Tibial nerve (tissue), 4 donors: ENCODE measurements at places on chromosomes 6 and 20. TPM values are rescaled to one million over a fixed set of nuclear protein-coding genes. Genes with fewer than 3 reads are reported as not detected.
A peak's percentile ranks its signal among the peaks of the same experiment; 100 is the strongest.

Gene OR2B6
- not detected for total RNA-seq

Gene DNAH8
- 0.22 TPM for total RNA-seq

Gene NOTCH4
- total RNA-seq, result 26.0 TPM

Gene GGTLC1
- total RNA-seq, result not detected

Gene NCOA3
- 42.7 TPM for total RNA-seq

DNA sequence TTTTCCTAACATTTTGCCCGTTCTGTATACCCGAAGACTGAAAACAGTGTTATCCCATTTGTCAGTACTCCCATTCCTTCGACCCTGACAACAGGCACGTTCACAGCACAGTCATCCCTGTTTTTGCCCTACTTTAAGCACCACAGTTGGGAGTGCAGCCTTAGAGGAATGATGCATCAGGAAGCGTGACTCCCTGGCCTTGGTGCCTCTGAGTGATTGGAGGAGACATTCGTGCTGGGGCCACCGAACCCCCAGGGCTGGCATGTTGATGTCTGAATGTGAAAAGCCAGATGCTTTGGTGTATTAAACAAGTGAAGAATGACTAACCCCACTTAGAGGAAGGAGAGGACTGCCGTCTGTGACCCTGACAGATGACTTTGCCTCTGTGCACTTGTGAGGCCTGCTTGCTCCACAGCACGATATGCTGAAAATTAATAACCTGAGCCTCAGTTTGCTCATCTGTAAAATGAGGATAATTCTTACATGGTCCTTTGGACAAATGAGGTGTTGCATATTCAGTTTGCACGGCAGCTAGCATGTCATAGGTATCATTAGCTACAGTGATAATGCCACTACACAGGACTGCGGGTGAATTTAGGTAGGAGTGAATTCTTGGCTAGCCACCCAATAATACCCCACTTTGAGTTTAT lies 36.0 kb downstream of the STK35 start:
- H3K4me1 ChIP-seq, result peaks cover 23% of the 10 kb centered on the region
- no peak overlapping the region for H3K4me3 ChIP-seq

DNA sequence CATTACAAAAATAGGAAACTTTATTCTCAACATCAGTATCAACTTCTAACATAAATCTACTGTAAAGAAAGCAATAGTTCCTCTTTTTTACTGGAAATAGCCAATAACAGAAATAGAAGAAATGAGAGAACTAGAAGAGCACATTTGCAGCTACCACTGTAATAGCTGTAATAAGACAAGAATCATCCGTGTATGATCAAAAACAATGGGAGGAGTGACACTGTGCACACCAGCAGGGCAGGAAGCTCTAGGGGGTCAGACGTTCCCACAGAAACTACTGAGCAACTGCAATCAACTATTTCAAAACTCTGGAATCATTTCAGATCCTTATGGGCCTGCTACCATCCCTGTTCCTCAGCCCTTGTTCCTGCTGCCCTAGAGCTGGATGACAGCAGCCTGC lies 43.7 kb downstream of the NINL start:
- no peak overlapping the region for H3K4me3 ChIP-seq
- peaks cover 14% of the 10 kb centered on the region for H3K4me1 ChIP-seq
- no peaks in the 10 kb centered on the region for H3K27me3 ChIP-seq
- no peaks in the 10 kb centered on the region for H3K36me3 ChIP-seq
- no peak overlapping the region for H3K27ac ChIP-seq

GRCh38 chr6:118325220-118325860 lies 222.8 kb upstream of the PLN start:
- peaks cover 10% of the 10 kb centered on the region for H3K4me1 ChIP-seq
- H3K36me3 ChIP-seq, result no peaks in the 10 kb centered on the region
- H3K27me3 ChIP-seq, result no peaks in the 10 kb centered on the region
- no peak overlapping the region for H3K27ac ChIP-seq
- no peak overlapping the region for H3K4me3 ChIP-seq
- no peak for DNase-seq

DNA sequence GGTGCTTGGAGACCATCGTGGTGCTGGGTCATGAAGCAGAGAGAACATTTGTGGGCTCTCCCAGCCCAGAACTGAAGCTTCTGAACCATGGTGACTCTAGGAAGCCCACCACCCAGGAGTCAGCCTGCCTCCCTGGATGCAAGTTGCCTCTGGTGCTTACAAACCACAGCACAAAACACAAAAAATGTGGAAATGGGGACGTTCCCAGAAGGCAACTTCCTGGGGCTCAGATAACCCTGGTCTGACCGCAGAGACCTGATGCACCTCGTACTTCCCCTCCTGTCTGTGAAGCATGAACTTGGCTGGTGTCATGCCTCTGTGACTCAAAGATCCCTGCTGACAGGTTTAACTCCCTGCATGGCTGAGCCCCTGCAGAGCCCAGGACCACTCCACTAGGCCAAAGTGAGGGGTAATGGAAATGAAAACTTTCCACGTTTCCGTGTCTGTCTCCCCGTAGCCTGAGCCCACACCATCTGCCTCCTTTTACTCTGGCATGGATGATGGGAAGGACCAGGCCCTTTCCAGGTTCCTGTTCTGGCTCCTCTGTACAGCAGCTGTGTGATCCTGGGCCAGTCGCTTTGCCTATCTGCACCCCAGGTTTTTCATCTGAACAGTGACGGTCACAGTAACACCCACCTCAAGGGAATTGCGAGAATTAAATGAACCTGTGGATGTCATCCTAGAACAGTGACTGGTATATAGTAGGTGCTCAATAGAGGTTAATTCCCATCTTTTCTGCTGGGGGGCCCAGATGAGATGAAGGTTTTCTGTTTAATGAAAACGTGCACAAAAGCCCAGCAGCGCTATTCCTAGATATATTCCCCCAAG lies 57.7 kb downstream of the PPP1R16B start:
- H3K27me3 ChIP-seq, result no peaks in the 10 kb centered on the region
- no peak overlapping the region for H3K27ac ChIP-seq
- H3K4me3 ChIP-seq, result no peak overlapping the region
- DNase-seq, result no peak
- no peaks in the 10 kb centered on the region for H3K4me1 ChIP-seq

- peak overlapping the region; percentile 91 for H3K4me3 ChIP-seq
- H3K36me3 ChIP-seq, result no peaks in the 10 kb centered on the region
- peak overlapping the region; percentile 94 for H3K27ac ChIP-seq
- peaks cover 37% of the 10 kb centered on the region for H3K4me1 ChIP-seq
- H3K27me3 ChIP-seq, result no peaks in the 10 kb centered on the region
Measured at GRCh38 chr6:33199687-33200218, 712 bp downstream of the RXRB start.

DNA sequence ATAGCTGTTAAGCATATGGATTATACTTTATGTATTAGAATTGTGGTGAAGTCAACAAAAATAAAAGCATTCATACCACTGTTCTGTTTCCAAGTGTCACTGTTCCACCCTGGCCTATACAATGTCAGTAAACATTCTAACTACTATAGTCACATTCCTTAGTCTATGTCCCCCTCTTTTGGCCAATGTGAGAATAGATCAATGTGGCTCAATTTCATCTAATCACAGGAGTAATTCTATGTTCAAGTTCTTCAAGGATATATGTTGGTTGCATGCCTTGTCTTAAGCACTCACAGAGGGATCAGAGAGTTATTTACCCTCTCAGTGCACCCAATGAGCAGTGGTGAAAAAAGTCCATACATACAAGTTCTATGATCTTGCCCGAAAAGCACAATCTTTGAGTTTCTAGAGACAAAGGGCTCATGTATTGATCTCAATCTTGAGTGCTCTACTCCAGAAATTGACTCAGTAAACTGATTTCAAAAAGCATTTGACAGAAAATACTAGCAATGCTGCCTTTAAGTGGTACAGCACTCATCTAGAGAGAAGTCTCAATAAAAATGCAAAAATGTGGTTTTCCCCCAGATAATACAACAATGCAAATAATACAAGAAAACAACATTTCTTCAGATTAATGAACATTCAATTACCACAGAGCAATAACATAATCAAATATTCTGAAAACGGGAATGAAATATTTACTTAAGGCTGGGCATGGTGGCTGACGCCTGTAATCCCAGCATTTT lies 16.5 kb downstream of the SMLR1 start:
- H3K36me3 ChIP-seq, result peaks cover 3% of the 10 kb centered on the region
- no peak for DNase-seq
- no peaks in the 10 kb centered on the region for H3K27me3 ChIP-seq
- no peak overlapping the region for H3K27ac ChIP-seq

DNA sequence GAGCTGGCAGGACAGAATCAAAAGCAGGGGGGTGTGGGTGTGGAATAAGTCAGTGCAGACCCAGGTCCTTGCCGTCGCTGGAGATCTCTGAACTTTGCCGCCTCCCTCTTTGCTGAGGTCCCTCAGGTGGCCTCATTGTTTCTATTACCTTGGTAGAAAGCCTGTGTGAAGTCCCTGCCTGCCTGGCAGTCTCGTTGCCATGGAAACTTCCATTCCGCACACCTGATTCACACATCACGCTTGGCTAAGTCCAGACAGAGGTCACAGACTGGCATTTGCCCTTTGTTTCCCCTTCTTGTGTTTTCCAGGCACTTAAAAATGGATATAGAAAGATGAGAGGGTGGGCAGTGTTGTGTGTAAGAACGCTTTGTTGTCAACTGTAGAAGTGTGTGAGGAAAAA lies 260.6 kb downstream of the PRL start:
- no peaks in the 10 kb centered on the region for H3K36me3 ChIP-seq
- no peak for DNase-seq
- H3K27me3 ChIP-seq, result no peaks in the 10 kb centered on the region
- H3K27ac ChIP-seq, result no peak overlapping the region
- H3K4me3 ChIP-seq, result no peak overlapping the region

DNA sequence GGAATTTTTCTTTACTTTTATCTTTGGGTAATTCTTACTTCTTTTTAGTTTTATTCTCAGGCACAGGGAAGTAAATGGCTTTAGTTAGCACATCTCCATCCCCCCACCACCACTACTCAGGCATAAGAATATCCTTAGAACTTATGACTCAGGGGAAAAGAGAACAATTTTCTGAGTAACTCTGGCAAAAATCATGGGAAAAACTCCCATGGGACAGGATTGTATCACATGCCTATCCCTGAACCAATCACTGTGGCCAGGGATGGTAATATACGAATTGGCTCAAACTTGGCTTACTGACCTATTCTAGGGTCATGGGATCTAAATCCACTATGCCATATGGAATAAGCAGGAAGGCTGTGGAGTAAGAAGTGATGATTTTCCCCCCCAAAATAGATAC lies 339.1 kb downstream of the BTBD3 start:
- H3K27ac ChIP-seq, result no peak overlapping the region
- H3K36me3 ChIP-seq, result no peaks in the 10 kb centered on the region
- no peaks in the 10 kb centered on the region for H3K4me1 ChIP-seq
- no peak for DNase-seq

DNA sequence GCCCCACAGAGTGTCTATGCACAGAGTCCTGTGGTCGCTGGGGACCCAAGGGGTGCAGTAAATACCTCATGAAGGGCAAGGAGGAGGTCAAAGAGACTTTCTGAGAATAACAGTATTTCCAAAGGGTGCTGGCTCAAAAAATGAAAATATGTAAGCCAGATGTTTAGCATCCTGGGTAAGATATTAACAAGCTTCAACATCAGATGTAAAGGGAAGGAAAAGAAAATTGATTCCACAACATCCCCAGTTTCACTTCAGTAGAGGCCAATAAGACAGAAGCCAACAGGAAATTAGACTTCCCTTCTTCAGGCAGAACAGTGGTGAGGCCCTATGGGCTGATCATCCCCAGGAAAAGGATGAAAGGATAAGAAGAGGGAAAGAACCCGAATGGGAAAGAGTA lies 434.7 kb downstream of the PRKN start:
- H3K36me3 ChIP-seq, result no peaks in the 10 kb centered on the region
- H3K4me1 ChIP-seq, result peaks cover 10% of the 10 kb centered on the region
- DNase-seq, result no peak

DNA sequence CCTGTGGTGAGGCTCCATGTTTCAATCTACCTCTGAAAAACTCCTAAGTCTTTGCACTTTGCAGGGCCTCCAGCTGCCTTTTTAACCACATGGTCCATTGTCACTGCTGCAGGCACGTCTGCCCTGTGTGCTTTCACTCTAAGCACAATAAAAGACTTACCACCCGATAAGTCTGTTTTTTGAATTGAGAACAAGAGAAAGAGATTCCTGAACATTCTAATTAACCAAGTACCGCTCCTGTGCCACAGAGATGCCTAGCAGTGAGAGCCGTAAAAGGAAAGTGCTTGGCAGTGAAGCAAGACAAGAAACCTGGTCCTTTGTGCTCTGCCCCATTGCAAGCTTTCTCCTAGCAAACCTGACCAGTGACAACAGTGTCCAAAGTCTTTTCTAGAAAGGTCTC lies 487.6 kb upstream of the FLRT3 start:
- H3K27me3 ChIP-seq, result no peaks in the 10 kb centered on the region
- no peak overlapping the region for H3K4me3 ChIP-seq
- H3K4me1 ChIP-seq, result no peaks in the 10 kb centered on the region
- no peak overlapping the region for H3K27ac ChIP-seq
- no peaks in the 10 kb centered on the region for H3K36me3 ChIP-seq
- no peak for DNase-seq

- H3K27ac ChIP-seq, result no peak overlapping the region
- no peak overlapping the region for H3K4me3 ChIP-seq
- H3K4me1 ChIP-seq, result no peaks in the 10 kb centered on the region
- H3K36me3 ChIP-seq, result no peaks in the 10 kb centered on the region
- H3K27me3 ChIP-seq, result no peaks in the 10 kb centered on the region
Measured at GRCh38 chr20:58619864-58620431, 31.1 kb upstream of the STX16 start.

- H3K27me3 ChIP-seq, result no peaks in the 10 kb centered on the region
- no peak overlapping the region for H3K27ac ChIP-seq
- H3K4me3 ChIP-seq, result no peak overlapping the region
- no peaks in the 10 kb centered on the region for H3K4me1 ChIP-seq
- no peaks in the 10 kb centered on the region for H3K36me3 ChIP-seq
Measured at GRCh38 chr6:28506807-28507475, 8.7 kb downstream of the GPX6 start.

- peak overlapping the region; percentile 26 for H3K4me3 ChIP-seq
- DNase-seq, result no peak
- no peaks in the 10 kb centered on the region for H3K4me1 ChIP-seq
- H3K36me3 ChIP-seq, result no peaks in the 10 kb centered on the region
- no peak overlapping the region for H3K27ac ChIP-seq
- peaks cover 4% of the 10 kb centered on the region for H3K27me3 ChIP-seq
Measured at GRCh38 chr20:60087563-60088105, 129.4 kb downstream of the CDH26 start.

GRCh38 chr6:69696273-69696672 lies 100.5 kb downstream of the LMBRD1 start:
- H3K27ac ChIP-seq, result no peak overlapping the region
- H3K36me3 ChIP-seq, result peaks cover 44% of the 10 kb centered on the region
- H3K27me3 ChIP-seq, result no peaks in the 10 kb centered on the region
- H3K4me1 ChIP-seq, result no peaks in the 10 kb centered on the region
- DNase-seq, result no peak

- no peak for DNase-seq
- H3K36me3 ChIP-seq, result no peaks in the 10 kb centered on the region
- H3K4me3 ChIP-seq, result no peak overlapping the region
- H3K27ac ChIP-seq, result peak overlapping the region; percentile 20
- no peaks in the 10 kb centered on the region for H3K4me1 ChIP-seq
Measured at GRCh38 chr6:150536835-150537234, 62.9 kb upstream of the PLEKHG1 start.

DNA sequence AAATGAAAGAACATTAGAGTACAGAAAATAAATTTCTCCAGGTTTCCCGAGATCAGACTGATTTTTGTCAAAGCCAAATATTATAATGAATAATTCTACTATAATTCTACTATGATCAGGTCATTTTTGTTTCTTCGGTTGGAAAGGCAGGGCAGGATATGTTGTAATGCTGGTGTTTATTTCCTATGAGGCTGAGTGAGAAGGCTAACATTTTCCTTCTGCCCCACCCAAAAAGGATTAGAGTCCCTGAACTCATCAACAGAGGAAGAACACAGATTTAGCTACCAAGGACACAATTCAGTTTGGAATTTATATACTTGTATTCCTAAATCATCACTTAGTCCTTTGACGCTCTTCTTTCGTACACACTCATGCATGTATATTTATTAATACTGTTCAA lies 318.9 kb downstream of the SYNE1 start:
- H3K27me3 ChIP-seq, result no peaks in the 10 kb centered on the region
- H3K4me1 ChIP-seq, result no peaks in the 10 kb centered on the region
- no peak overlapping the region for H3K4me3 ChIP-seq
- no peak overlapping the region for H3K27ac ChIP-seq
- DNase-seq, result no peak
